ENCODE measurements at places on chromosomes 3 and 15.

DNA sequence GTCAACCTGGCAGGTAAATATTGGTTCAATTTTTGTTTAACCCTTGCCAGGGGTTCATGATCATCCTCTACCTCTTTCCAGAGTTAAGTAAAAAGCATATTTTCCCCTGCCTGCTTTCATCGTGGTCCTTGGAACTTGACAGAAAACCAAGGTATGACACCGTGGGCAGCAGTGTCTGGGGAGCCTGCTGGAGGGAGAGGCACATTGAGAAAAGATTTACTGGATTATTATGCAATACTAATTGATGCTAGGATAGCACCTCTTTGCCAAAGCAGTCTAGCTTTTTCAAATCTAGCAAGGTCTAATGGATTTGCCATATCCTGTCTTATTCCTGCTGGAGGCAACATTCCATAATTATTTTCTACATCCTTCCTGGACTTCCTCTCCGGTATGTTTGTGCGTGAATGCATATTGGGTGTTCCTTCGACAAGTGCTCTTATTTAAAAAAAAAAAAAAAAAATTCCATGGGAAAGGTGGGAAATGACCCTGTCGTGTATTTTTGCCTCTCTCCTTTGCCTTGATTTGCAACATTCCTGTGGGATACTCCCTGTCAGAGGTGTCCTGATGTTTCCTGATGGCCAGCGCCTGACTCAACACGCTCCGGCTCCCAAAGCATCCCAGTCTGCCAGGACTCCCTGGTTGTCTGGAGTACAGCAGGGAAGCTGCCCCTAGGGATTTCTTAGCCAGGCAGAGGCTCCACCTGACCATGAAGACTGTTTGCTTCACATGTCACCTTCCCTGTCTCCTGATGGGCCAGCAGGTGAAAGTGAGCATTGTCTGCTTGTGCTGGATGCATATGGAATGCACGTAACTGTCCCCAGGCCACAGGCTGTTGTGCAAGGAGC lies 6.3 kb downstream of the BHLHE40 start:
- DNase-seq = no peak

- no peak for DNase-seq
Observed at GRCh38 chr3:57855281-57855680, 99.2 kb downstream of the SLMAP start.

GRCh38 chr3:13479332-13479581 lies 849 bp upstream of the HDAC11 start:
- DNase-seq = peak; percentile 90

- DNase-seq = no peak
Observed at GRCh38 chr15:62618432-62618831, 424.1 kb upstream of the TPM1 start.

GRCh38 chr15:95557226-95558046 lies 773.1 kb upstream of the NR2F2 start:
- DNase-seq = no peak

DNA sequence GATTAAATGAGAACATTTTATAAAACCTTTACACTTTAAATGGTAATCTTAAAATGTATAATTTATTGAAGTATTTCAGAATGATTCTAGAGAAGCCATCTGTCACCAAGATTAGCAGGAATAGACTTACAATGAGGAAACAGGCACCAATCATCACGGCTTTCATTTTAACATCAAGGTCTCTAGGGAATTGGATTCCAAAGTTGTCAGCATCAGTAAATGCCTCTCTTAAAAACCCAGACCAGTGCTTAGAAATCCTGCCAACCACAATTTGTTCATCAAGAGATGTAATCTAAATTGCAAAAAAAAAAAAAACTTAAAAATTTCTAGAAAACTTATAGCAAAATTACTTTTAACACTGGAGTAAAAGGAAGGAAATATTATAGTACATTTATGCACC lies 20.3 kb downstream of the PLSCR2 start:
- no peak for DNase-seq

DNA sequence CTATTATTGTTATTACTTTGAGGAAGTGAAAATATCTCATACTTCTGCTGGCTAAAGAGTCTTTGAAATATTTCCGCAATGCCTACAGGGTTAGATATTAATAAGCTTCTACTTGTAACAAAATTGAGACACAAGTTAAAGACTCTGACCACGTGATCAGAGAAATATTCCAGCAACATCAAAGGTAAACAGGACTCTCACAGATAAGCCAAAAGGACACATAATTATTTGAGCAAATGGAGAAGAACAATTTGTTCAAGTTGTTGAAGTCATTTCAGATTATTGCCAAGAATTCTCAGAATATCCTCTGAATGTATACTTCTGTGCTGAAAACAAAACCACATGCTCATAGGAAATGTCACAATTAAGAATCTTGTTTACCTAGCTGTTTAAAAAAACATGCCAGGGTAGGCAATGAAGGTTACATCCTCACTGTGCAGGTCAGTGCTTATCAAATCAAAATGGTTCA lies 225.8 kb upstream of the ALCAM start:
- DNase-seq = no peak

DNA sequence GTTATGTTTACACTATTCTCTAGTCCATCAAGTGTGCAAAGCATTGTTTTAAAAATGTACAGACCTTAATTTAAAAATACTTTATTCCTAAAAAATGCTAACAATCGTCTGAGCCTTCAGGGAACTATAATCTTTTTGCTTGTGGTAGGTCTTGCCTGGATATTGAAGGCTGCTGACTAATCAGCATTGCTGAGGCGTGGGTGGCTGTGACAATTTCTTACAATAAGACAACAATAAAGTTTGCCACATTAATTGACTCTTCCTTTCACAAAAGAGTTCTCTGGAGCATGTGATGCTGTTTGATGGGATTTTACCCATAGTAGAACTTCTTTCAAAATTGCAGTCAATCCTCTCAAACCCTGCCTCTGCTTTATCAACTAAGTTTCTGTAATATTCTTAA lies 384.0 kb upstream of the TGFBR2 start:
- DNase-seq = no peak

DNA sequence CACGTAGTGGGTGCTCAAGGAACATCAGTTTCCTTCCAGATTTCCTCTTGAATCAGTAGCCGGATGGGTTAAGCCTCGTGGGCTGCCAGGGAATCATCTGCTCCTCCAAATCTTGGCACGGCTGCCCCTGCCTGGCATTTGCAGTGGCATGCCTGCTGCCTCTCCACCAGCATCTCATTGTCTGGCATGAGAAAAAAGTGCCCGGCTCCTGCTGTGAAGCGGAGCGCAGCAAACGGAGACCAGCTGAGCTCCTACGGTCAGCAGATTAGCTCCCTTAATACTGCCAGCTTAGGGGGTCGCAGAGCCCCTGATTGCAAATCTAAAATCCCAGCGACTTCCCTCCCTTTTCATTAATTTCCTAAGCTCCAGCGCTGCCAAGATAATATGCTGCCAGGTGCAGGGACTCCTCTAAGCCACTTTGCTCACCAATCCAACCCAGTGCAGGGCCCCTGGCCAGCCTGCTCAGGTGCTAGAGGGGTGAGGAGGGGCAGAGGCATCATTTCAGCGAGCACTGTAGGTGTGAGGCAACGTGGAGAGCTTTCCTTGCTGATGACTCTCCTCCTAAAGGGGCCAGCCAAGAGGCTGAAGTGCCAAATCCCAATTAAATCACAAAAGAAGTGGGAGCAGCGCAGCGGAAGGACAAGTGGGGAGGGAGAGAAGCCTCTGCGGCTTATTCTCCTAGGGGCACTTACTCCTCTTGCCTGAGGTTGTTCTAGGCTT lies 49.6 kb upstream of the ST8SIA2 start:
- DNase-seq = no peak

DNA sequence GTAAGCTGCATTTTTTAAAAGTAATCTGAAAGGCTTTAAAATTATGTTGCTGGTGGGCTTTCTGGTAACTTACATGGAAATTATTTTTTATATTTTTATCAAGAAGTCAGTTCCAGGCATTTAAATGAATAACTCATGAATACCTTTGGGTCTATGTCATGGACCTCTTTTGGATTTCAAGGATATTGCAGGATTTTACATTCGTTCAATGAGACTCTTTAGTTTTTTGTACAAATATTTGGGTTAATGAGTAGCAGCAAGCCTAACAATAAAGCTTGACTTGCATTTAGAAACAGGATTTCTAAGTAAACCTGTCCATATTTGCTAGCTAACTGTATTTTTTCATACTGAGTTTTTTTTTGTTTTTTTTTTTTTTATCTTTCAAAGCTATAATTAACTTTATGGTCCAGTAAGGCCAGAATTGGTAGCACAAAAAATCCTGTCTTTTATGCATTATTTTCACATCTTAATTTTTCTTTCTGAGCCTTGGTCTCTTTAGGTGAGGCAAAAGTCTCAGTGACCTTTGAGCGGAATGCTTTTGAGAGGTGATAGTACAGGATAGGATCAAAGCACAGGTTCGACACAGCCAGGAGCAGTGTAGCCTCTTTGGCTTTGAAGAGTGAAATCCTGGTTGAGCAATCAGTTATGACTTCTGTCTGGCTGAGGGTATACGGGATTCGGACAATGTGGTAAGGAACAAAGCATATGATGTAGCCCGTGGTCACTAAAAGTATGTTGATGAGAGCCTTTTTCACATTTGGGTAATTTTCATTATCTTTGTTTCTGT lies 4.8 kb downstream of the GPR171 start:
- no peak for DNase-seq

DNA sequence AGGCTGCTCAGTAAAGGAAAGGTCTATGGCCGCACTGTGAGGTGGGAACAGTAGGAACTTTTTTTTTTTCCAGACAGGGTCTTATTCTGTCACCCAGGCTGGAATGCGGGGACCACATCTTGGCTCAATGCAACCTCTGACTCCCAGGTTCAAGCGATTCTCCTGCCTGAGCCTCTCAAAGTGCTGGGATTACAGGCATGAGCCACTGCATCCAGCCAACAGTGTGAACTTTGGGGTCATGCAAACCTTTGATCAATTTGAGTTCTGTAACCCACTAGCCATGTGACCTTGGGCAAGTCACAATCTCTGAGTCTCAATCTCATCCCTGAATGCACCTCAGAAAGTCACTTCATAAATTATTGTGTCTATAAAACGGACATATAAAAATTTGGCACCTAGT lies 286.8 kb upstream of the CTNNB1 start:
- DNase-seq = no peak

- peak; percentile 90 for DNase-seq
Observed at GRCh38 chr15:99123713-99124451, 19.0 kb downstream of the SYNM start.

GRCh38 chr15:82871358-82871757 lies 61.9 kb downstream of the WHAMM start:
- no peak for DNase-seq

GRCh38 chr15:99098991-99099390 lies 5.9 kb upstream of the SYNM start:
- no peak for DNase-seq

DNA sequence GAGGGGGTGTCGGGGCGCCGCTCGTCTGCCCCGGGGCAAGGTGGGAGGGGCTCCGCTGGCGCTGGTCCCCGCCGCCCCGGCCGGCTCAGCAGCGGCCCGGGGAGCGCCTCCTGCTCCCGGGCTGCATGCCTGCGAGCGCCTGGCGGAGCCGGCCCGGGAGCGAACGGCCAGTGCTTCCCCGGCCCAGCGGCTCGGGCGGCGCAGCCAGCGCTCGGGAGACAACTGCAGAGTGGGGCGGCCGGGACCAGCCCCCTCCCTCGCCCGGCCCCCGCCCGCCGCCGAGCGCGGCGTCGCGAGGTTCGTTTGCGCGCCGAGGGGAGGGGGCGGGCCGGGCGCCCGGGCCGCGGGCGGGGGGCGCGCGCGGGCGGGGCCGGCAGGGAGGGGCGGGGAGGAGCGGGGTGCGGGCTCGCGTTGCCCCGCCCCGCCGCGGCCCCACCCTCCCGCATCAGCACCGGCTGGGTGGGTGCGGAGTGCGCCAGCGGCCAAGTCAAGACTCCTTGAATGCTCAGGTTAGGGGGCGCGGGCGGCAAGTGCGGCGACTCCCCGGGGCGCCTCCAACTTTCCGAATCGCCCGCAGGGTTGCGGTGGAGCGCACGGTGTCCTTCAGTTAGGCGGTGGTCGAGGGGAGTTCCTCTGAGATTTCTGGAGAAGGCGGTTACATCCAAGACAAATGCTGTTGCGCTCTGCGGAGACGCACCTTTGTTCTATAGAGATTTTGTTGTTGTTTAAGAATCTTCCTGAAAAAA lies at the start of gene RGMA:
TSS of gene RGMA (minus strand) at position 231 of the 746 bp plus-strand sequence. CDS start 279 bp downstream, outside the sequence.
- DNase-seq = no peak

DNA sequence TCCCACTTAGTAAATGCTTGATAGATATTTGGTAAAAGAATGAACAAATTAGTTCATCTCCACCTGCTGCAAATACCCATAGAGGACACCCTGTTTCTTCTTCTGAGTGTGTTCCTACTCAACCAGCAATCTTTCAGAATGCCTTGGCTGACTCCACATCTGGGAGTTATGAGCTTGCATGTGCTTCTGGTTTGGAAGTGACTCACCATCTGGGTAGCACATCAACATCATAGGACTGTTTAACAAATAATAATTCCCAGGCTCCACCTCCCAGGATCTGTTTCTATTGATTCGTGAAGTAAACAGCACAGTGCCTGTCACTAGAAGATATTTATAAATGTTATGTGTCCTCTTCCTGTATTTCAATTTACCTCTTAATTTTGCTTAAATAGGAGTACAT lies 580.1 kb downstream of the ROBO2 start:
- no peak for DNase-seq

DNA sequence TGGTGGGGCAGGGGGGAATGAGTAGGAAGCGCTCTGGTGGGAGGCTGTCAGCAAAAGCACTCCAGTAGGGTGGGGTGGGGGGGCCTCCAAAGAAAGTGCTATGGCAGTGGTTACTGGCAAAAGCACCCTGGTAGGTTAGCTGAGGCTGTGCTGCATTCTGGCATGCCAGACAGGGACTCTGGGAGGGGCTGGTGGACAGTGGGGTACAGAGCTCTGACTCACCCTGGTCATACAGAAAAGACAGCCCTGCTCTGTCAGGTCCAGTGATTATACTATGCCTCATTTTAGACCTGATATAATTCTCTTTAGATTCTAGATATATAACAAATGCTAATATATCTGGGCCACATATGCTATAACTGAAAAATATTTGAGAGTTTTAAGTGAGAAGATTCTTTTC lies 82.8 kb upstream of the CPNE4 start:
- DNase-seq = no peak

GRCh38 chr3:58487140-58487886 lies 4.6 kb upstream of the KCTD6 start:
- DNase-seq = no peak

DNA sequence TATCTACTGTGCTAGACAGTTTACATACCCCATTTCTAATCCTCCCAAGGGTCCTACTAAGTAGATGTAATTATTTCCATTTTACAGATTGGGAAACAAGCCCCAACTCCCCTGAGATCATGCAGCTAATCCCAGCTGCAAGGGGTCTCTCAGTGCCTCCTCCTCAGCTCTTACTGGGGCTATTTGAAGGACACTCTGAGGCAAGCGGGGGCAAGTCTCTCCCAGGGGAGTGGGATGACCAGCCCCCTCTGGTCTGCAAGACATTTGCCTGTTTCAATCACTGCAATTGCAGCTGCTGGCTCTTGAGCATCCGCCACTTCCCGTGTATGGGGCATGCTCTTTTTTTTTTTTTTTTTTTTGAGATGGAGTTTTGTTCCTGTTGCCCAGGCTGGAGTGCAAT lies 11.4 kb downstream of the LAMP3 start:
- DNase-seq = no peak

- no peak for DNase-seq
Observed at GRCh38 chr3:119695480-119695879, 7.3 kb upstream of the CFAP91 start.

Measured in upper lobe of left lung (tissue), 6 donors.